ENCODE measurements at places on chromosomes 16 and 17.

- DNase-seq = no peak
Observed at GRCh38 chr17:18916816-18917500, 35.0 kb upstream of the SLC5A10 start.

GRCh38 chr17:79557276-79558090, 53.4 kb downstream of the RBFOX3 start:
- DNase-seq = no peak

GRCh38 chr17:45836047-45837044, 8.3 kb upstream of the SPPL2C start:
- DNase-seq = no peak

- no peak for DNase-seq
Observed at GRCh38 chr17:81298325-81298990, 3.4 kb upstream of the SLC38A10 start.

DNA sequence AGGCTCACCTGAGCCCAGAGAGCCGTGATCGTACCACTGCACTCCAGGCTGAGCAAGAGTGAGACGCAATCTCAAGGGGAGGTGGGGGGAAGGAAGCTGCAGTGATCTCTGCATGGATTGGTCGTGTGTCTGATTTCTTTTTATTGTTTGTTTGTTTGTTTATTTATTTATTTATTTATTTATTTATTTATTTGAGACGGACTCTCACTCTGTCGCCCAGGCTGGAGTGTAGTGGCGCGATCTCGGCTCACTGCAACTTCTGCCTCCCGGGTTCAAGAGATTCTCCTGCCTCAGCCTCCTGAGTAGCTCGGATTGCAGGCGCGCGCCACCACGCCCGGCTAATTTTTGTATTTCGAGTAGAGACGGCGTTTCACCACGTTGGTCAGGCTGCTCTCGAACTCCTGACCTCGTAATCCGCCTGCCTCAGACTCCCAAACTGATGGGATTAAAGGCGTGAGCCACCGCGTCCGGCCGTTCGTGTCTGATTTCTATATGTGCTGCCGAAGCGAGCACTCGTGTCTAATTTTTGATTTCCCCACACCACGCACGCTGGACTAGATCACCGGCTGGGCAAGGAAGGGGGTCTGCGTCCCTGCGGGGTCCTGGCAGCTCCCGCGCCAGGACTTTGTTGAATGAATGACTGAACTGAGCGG, 448 bp upstream of the TNFRSF12A start:
- no peak for DNase-seq

- DNase-seq = no peak
Observed at GRCh38 chr17:68624381-68624780, 23.2 kb upstream of the FAM20A start.

DNA sequence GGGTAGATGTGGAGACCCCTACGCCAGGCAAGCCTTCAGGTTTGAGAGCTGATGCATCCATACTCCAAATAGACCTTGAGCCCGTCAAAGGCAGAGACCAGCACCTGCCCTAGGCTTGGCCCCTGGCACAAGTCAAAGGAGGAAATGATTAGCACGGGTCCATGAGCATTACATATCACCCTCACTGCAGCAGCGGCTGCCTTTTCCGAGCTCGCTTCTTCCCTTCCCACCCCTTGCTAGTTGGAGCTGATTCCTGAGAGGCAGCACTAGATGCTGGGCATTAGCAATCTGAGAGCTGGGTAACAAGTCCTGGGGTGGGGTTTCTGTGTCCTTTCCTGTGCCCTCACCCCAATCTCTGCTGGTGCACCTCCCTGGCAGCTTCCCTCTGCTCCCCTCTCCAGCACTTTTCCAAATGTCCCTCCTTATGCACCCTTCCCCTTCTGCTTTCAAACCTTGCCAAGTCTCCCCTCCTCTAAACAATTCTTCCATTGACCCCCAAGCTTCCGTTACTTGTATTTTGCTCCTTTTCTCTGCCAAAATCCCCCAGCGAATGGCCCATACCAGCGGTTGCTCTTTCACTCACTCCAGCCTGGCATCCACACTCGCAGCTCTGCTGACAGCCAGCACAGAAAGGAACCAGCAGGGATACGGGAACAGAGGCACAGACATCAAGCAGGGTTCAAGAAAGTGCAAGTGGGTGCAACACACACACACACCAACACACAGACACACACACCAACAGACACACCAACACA, 3.0 kb downstream of the CDRT4 start:
- DNase-seq = no peak

GRCh38 chr17:35449371-35449931, 885 bp upstream of the SLFN13 start:
- no peak for DNase-seq

- DNase-seq = no peak
Observed at GRCh38 chr16:10935226-10935915, 6.9 kb downstream of the DEXI start.

DNA sequence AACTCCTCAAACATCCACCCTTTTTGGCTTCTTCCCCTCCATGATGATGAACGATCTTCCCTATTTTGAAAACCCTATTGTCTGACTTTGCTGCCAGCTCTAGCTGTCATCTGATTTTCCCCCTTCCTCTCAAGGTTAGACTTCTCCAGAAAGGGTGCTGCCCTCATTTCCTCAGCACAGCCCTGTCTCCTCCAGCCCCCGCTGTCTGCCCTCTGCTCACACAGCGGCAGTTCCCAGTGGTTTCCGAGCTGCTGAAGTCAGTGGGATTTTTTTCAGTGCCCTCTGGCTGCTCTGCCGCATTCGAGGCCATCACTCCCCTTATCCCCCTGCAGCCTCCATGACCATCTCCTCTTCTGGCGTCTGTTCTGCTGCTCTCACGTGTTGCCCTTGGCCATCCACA, 26.6 kb upstream of the C17orf107 start:
- DNase-seq = no peak

DNA sequence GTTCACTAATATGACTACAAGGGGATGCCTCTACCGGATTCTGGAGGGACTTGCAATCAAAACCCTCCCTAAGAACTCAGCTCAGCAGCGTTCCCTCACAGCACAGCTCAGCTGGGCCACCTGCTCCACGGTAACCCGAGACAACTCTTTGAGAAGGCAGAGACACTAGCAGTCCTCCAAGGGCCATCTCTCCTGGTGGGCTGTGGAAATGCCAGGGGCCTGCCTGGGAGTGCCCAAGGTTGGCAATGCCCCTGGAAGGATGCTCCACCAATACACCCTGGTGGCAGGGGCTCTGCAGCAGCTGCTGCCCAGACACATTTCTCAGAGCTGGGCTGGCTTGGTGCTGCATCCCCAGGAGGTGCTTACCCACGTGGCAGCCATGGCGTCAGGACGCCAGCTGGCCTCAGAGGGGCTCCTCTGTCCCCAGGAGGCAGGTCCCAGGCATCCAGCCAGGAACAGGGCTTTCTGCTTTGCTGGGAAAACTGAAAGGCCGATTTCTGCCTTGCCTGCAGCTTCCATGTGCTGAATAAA, 16.5 kb downstream of the CDIP1 start:
- no peak for DNase-seq

GRCh38 chr16:10581507-10581906, 1.1 kb upstream of the EMP2 start:
- DNase-seq = no peak

- no peak for DNase-seq
Observed at GRCh38 chr16:89325861-89326471, 108.5 kb downstream of the ZNF778 start.

GRCh38 chr17:48678141-48678971, 44.0 kb downstream of the PRAC1 start:
- DNase-seq = peak; percentile 83

GRCh38 chr16:83351846-83352245, 455.9 kb upstream of the HSBP1 start:
- no peak for DNase-seq

DNA sequence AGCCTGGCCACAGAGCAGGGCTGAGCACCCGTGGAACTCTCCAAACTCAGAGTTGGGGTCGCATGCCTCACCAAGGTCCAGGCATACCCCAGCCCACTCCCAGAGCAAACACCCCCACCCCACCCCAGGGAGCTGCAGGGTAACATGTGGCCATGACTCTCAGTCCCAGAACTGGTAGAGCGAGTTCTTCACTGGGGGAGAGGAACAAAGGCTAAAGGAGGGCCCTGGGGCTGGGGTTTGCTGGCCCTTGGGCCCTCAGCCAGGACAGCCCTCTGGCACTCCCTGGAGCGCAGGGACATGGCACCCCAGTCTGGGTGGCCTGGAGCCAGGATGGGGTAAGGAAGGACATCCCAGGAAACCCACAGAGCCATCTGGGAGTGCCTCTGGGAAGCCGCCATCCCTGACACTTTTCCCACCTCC, 4.2 kb downstream of the HID1 start:
- no peak for DNase-seq

GRCh38 chr17:17701112-17701511, 19.9 kb downstream of the RAI1 start:
- no peak for DNase-seq

- no peak for DNase-seq
Observed at GRCh38 chr17:49501496-49501895, 6.4 kb downstream of the NGFR start.

DNA sequence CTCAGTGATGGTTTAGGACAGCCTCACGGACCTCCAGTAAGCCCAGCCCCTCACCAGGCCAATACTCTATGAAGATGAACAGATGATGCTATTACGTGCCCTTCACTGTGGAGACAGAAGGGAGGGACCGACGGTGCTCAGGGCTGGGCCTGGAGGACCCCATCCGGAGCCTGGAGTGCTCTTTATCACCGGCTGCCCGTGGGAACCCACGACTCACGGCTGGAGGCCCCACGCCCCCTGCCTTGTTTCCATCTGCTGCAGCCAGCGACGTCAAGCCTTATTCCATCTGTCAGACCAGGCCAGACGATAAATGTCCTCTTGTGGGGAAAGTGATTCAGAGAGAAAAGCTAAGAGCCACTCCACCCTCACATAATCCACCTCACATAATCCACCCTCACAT, 4.0 kb upstream of the TIMM22 start:
- no peak for DNase-seq

DNA sequence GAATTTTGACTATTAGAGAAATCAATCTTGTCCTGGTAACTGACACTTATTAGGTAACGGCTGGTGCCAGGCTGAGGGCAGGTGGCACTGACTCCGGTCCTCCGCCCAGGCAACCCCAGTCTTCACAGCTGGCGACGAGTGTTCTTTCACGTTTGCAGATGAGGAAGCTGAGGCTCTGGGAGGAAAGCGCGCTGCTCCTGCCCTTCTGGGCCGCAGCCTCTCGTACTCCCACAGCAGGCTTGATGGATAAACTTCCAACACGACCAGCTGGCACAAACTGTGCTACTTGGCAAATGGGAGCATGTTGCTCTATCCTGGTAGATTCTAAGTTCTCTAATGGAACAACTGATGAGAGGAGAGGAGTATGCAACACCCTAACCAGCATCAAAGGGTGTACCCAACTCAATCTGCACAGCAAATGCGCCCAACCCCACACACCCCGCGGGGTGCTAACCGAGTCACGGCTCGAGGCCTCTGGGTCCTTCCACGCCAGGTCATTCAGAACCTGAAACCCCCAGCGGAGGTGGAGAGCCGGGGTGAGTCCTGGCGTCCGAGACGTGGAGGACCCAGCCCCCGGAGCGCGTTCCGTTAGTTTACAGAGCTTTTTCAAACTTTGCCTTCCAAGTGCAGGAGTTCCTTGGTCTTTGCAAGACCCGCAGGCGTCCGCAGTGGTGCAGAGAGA, 477 bp upstream of the SLC47A1 start:
- no peak for DNase-seq

DNA sequence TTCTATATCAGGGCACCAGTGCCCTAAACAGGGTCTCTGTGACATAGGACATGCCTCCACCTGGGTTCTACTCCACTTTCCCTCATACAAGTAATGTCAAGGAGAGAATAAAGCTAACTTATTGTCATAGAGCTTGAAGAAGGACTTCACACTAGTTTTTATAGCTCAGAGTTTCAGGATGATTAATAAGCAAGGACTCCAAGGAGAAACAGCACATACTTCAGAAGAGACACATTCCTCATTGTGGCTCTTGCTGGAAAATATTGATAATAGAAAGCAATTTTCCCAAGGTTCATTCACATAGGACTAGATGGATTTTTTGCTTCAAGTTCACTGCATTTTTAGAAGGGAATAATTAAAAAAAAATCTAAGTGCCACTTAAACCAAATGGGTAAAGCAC, 133.3 kb downstream of the CA10 start:
- no peak for DNase-seq

- no peak for DNase-seq
Observed at GRCh38 chr16:85620374-85620773, 7.3 kb downstream of the GSE1 start.

DNA sequence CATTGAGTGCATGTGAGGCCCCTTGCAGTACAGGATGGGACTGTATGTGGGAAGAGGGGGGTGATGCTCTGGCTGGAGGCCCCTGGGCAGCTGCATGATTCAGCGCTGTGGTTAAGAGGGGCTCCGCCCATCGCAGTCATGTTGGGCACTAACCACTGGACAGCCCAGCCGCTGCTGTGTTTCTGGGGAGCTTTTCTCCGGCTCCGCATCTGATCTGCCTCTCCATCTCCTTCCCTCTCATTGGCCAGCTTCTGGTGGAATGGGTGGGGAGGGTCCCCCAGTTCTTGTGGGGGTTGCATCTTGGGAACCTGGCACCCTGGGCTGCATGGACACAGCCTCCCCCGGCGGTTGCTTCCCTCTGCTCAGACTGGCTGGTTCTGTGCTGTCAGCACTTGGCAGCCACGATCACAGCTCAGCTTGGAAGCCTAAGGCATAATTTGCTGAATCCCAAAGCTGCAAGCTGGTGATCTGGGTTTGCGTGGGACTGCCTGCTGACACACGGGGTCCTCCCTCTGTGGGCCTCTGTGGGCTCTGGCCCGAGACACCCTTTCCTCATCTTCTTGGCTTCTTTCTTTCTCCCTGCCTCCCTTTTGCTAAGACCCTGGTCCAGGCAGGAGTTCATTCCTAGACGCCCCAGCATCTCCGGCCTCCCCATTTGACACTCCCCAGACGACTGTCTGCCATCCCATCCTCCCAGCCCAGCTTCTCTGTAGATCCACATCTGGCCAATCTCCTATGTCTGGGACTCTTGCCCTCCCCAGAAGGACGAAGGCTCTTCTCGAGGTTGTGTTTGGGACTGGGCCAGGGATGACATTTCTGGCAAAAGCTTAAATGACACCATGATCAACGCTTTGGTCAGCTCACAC, 168.3 kb downstream of the SEC14L1 start:
- DNase-seq = no peak

GRCh38 chr16:81810361-81810760, 31.3 kb downstream of the PLCG2 start:
- DNase-seq = no peak

DNA sequence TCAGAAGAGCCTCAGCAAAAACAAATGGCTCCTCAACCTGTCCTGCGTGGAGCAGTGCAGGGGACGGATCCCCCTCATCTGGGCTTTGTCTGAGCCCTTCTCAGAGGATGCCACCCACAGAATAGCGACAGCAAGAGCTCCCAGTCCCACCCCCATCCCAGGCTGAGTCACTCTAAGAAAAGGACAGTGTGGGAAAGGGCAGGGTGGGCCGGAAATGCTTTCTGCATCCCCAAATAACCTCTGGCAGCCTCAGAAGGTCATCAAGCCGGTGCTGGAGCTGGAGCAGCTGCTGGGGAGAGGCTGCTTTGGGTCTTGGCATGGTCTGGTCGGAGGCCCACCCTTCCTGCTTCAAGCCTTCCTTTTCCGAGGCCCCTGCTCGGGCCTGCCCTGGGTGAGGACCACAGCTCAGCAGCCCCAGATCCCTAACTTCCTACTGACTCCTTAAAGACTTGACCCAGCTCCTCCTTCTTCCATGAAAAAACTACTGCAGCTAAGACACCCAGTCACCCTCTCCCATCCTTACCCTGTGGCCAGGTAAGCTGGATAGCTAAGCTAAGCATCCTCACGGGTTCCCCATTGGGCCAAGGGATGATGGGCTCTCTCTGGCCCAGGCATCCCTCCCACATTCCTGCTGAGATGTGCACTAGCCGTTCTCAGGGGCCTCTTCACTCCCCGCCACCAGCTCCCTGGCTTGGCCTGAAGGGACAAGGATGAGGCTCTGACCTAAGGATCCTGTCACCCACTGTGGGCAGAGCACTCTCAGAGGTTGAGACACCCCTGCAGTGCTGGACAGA, 8.7 kb downstream of the SLC12A4 start:
- DNase-seq = no peak
